ENCODE measurements at places on chromosomes 7 and 10.

DNA sequence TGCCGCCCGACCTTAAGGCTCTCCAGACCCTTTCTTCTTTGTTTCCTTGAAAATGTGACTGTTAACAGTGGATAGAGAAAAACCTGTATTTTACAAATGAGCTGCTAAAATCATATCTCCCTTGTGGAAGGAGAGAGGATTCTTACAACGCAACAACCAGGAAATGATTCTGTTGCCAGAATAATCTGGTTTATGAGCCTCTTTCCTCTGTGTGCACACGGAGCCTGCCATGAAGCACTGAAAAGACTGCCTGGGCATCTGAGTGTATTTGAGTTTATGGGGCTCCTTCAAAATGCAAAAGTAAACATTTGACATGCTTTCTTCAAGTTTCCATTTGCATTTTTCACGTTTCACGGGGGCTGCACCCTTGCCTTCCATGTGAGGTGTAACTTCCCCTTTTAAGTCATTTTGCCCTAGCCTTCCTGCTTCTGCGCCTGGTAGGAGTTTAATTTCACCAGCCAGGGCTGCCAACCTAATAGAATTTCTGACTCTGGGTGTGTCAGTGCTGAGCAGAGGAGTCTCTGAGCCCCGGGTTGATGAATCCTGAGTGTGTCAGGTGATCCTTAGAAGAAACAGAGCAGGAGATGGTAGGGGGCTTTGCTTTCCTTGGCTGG lies 101.2 kb downstream of the GRB10 start:
- no peak for DNase-seq

- DNase-seq = no peak
Observed at GRCh38 chr7:25726170-25726780, 425.7 kb upstream of the NFE2L3 start.

- no peak for DNase-seq
Observed at GRCh38 chr10:33869028-33869427, 534.6 kb upstream of the NRP1 start.

DNA sequence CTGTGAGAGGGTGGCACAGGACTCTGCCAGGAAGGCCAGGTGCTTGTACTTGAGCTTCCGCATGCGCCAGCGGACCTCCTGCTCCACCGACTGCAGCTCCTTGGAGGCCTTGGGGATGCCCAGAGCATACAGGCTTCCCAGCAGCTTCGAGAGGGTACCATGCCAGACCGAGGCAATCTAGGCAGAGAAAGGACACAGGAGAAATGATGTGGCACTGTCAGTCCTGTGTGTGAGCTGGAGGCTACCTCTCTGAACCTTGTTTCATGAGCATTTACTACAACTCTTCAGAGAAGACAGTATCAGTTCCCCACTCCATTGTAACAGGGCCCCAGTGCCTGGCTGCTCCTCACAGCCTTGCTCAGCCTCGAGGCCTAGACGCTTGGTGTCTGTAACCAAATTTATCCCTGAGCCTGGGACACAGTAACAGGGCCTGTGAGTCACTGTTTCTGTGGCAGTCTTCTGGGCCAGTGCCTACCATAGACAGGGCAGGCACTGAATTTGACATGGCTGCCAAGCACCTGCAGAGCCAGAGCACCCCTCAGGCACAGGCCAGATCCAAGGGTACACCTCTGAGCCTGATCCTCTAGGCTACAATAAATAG lies 5.8 kb downstream of the TBRG4 start:
- no peak for DNase-seq

- DNase-seq = no peak
Observed at GRCh38 chr7:10156972-10157371, 816.7 kb upstream of the PHF14 start.

- DNase-seq = peak; percentile 60
Observed at GRCh38 chr10:73907841-73908517, 3.0 kb upstream of the PLAU start.

- DNase-seq = peak; percentile 80
Observed at GRCh38 chr10:51007781-51008180, 66.5 kb upstream of the PRKG1 start.

- no peak for DNase-seq
Observed at GRCh38 chr7:134046594-134047128, 80.5 kb upstream of the LRGUK start.

DNA sequence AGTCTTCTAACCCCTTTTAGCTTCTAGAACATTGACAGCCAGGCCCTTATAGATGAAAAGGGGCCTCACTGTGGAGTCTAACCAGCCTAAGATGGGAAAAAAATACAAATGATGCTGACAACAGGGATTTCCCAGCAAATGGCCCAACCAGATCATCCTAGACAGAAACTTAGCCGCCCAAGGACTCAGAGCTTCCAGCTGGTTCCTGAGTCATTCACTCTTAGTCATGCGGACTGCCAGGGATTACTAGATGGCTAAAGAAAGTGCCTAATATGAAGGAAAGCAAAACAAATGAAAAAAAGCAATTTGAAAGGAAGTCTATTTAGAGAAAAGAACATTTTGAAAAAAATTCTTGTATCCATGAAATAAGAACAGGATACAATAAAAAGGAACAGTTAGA lies 23.7 kb downstream of the TSPAN14 start:
- peak; percentile 81 for DNase-seq
